ENCODE measurements at places on chromosomes 4 and X.

DNA sequence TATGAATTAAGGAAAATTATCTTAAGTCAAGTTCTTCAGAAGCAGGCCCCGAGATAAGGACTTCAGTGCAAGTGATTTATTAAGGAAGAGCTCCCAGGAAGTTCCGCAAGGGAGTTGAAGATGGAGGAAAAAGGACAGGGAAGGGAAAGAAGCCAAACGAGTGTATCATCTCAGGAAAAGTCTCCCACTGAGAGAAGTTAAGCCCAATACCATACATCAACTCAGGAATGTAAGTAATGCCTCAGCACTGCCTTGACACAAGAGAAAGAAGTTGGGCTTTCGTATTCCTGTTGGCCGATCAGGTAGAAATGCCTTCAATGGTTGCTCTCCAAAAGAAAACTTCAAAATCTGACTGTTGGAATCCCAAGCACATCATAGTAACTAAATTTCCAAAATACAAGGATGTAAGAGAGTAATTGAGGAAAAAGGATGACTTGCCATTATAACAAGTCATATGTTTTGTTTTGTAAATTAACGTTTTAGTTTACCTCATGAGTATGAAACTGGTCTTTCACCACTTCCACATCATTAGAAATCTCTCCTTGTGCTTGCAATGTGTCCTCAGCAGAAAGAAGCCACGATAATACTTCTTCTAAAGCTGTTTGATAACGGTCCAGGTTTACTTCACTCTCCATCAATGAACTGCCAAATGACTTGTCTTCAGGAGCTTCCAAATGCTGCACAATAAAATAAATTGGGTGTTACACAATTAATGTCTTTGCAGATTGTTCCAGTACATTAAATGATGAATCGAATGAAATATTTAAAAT lies 566.7 kb downstream of the DMD start:
- DNase-seq: no peak

DNA sequence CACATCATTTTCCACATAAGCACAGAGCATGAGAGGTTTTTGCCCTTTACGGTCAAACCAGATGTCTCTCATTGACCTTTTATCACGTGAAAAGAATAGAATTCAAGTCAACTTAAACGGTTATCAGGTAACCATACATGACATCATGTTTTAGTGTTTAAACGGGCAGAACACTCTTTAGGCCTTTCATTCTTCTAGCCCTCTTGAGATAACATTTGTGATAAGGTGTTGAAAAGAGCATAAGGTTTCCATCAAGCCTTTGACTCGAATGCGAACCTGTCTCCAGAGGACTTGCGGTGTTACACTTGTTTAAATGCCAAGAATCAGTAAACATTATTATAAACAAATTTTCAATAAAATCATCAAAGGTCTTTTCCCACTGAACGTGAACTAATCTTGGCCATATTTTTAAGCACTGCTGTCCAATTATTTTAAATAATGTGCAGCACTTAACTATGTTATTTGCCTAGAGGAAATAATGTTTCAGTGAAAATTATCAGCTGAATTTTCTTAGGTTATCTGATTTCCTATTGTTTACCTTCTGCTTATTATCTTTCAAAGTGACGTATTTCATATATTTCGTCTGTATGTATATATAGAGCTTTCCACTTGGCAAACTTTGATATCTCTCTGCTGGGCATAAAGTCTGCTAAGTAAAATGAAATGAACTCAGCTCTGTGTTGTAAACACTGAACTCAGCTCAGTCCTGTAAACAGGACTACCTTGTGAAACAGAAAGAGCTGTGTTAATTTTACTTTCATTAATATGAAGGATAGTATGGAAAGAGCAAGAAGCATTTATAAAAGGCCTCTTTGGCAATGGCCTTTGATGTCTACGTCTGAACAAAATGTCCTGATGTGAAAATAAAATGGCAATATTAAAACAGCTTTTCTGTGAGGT lies 33.3 kb downstream of the TENM3 start:
- DNase-seq: no peak

DNA sequence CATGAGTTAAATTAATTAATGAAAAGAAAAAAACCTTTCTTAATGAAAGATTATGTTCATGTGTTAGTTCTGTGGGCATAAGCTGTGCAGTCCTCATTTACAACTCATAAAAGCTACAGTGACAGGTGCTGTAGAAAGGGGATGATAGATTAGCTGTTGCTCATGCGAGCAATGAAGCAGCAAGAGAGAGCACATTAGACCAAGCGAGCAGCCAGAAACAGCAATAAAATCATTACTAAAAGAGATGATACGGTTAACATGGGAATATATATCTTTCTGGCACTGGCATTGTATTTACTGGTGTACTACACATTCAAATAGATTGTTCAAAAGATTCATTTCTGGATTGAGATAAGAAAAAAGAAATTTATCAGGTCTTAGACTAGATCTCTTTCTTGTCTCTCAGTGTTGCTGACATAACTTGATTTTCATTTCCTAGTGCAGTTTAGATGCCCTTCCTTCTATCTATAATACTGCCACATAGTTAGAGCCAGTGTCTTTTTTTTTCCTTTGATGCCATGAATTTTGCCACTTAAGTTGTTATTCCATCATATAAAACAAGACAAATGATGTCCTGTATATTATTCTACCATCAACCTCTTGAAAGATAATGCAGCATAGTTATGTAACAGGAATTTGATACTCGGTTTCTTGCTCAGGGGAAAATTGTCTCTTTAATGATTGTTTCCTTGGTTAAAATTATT lies 164.6 kb downstream of the BANK1 start:
- DNase-seq: no peak

- no peak for DNase-seq
Observed at GRCh38 chr4:130028552-130028951, 932.6 kb downstream of the C4orf33 start.

DNA sequence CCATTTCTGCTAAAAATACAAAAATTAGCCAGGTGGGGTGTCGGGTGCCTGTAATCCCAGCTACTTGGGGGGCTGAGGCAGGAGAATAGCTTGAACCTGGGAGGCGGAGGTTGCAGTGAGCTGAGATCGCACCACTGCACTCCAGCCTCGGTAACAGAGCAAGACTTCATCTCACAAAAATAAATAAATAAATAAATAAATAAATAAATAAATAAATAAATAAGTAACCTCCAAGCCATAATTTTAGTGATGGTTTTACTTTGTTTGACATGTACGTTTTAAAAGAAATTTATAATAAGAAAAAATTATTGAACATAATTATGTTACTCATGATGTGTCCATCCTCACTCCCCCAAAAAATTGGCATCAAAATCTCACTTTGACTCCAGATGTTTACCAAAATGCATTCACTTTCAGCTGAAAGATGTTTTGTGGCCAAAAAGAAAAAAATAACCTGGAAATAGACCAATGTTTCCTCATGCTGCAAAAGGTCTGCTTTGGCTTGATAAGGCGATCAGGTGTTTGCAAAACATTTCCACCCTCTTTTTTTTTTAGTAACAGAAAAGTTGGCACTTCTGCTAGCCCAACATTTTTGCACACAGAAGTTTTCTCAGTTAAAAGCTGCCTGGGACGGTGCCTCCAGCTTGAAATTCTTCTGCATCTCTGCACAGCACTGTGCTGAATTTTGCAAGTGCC lies 42.2 kb upstream of the DHRSX start:
- DNase-seq: no peak

DNA sequence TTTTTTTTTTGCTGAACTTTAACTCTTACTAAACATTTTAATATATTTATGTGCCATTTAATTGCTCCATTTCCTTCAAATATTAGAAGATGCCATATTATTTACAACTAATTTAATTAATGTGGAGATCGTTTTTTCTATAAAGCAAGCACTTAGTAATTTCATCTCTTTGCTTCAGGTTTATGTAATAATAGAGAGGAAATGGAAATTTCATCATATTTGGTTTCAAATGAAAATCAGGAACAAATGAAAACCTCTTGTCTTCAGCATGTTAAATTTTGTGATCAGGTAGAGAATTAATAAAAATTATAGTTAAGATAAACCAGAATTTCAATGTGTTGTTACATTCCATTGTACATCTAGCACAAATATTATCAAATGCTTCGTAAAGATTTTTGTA lies 120.1 kb downstream of the SYNPO2 start:
- DNase-seq: no peak

DNA sequence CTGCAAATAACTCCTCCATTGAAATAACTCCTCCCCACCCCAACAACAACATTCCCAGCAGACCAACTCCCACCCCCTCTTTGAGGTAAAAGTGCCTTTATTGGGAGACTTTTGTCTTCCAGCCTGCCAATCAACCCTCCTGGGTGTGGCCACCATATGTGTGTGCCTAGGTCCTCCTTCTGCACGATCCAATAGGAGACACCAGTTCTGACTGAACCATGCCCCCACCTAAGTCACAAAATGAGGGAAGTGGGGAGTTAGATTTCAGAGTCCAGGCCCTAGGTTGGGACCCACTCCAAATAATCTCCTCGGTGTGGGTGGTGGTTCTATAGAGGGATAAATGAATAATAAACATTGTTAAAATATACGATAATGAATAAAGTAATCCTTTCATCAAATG lies 3.0 kb downstream of the PLP2 start:
- no peak for DNase-seq

DNA sequence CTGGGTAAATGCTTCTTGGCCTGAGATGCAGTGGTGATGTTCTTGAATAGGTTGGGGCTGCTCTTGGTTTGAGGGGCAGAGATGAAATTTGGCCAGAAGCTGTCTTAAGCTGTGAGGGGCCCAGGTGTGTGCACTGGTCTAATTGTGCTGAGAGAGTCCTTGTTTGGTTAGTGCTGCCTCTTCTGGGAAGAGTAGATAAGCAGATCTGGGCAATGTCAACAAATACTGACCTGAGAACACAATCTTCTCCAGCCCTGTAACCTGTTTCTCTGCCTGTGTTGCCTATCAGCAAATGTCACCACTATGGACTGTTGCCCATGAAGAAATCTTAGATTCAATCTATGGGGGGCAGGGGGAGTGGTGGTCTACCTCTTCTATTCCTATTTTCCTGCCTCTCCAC lies 17.2 kb upstream of the USP27X start:
- no peak for DNase-seq

DNA sequence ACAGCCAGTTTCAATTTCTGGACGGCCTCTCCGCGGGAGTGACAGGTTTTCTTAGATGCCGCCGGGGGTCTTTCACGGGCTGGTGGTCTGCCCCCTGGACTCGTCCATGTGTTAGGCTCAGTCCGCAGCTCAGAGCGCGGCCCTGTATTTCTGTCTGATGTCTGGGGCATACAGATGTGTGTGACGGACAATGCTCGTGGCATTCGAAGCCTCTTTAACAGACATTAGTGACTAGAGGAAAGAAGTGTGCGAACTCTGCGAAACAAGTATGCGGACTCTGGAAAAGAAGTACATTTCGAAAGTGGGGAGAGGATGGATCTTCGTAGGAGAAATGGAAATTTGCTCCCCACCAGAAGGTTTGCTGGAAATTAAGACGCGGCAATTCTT lies 793 bp upstream of the DCUN1D4 start:
- no peak for DNase-seq

GRCh38 chrX:66163447-66163846 lies 600 bp upstream of the HEPH start:
- no peak for DNase-seq

GRCh38 chrX:137479386-137479785 lies 86.5 kb upstream of the ZIC3 start:
- DNase-seq: no peak

DNA sequence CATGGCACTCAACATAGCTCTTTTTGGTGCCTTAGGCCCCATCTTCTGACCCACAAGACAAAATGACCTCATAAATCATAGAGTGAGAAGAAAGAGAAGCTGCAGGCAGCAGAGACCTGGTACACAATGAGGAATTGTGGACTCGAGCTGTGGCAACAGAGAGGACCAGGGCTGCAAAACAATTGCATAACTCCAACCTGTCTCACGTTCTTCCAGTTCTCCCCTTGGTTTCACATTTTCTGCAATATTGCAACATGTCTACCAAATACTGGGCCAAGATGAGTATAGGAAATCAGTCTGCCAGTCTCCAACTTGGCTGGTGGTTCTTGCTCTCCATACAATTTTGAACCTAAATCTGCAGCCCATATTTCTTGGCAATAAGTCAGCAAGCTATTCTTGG lies 105.3 kb downstream of the KDR start:
- DNase-seq: no peak

DNA sequence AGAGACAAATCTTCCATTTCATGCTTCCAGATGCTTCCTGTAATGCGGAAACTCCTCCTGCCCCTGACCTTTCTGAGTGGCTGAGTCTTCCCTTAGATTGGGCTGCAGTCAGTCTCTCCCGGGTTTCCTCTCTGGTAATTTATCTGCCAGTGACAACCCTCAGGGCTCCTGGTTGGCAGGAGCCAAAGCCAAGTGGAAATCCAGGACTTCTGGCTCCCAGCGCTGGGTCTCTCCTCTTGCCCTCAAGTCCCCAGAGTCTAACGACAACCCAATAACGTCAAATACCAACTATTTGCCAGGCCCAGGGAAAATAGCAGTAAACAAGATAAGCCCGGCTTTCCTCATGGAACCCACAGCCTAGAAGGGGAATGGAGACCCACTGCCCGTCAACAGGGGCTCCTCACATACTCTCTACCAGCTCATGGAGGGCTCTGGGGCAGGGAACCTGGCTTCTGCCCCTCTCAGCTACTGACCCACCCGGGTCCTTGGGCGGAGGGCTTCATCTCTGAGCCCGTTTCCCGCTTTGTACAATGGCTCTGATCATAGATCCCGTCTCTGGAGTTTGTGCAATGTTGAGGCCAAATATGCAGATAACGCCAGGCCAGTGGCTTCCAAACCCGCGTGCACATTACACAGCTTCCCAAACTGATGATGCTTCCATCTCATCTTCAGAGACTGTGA lies 1.1 kb upstream of the TBC1D14 start:
- DNase-seq: no peak

DNA sequence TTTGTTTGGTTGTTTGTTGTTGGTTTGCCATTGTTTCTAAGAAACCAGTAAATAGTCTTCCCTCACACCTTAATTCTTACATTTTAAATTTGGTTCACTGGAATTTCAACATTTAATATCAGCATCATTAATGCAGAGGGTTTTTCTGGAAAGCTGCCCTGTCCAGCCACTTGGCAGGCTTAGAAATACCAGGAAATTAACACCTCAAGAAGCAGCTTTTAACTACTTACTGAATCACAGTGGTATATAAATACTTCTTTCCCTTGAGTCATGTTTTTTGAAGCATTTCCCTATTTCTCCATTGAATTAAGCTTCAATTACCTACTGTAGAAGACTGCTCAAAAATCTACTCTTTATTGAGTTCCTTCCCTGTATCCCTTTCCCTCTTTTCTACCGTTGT lies 1221.1 kb upstream of the ADGRL3 start:
- no peak for DNase-seq

- no peak for DNase-seq
Observed at GRCh38 chr4:15434091-15434490, 6.3 kb downstream of the C1QTNF7 start.

- no peak for DNase-seq
Observed at GRCh38 chr4:153036931-153037482, 100.9 kb downstream of the FHDC1 start.
